ENCODE measurements at places on chromosomes 2 and 18.

- no peak for DNase-seq
Measured at GRCh38 chr2:119245076-119245840, 21.6 kb downstream of the STEAP3 start.

GRCh38 chr18:906416-907114 lies 1.9 kb downstream of the ADCYAP1 start:
- DNase-seq: no peak

GRCh38 chr2:83022631-83023210 lies 1436.4 kb downstream of the SUCLG1 start:
- no peak for DNase-seq

DNA sequence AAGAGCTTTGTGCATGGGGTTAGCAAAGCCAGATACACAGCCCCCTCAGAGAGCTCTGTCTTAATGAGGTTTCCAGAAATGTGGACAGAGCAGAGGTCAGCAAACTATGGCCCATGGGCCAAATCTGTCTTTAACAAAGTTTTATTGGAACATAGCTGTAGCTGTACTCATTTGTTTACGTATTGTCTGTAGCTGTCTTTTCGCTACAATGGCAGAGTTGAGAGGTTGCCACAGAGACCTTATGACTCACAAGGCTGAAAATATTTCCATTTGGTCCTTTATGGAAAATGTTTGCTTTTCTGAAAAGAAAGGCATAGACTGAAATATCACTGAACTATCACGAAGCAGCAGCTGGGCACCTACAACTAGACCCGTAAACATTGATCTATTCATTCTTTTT lies 841.8 kb downstream of the SLC4A3 start:
- no peak for DNase-seq

GRCh38 chr2:240852671-240853314 lies 15.8 kb upstream of the AGXT start:
- no peak for DNase-seq

DNA sequence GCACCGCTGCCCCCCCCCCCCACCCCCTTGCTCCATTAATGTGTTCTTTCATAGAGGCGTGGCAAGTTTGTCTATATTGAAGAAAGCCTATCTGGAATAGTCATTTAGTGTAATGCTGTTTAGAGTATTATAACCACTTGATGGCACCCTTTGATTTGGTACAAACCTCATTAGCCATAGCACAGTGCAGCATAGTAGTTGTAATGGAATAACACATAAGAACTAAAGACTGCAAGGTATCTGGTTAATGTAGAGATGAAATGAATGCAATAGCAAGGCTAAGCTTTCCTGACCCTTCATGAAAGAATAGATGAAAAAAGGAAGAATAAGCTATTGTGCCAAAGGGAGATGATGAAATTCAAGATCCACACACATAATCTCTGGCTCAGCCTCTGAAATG lies 81.9 kb downstream of the EHBP1 start:
- no peak for DNase-seq

GRCh38 chr18:41449612-41450011 lies 505.4 kb upstream of the PIK3C3 start:
- DNase-seq: no peak

- no peak for DNase-seq
Measured at GRCh38 chr2:109269706-109270504, 140.9 kb downstream of the SH3RF3 start.

All from GM12891 (cell line).